Esophagus squamous epithelium (tissue), 5 donors: ENCODE measurements at places on chromosomes 16 and 17.

- no peak for DNase-seq
Observed at GRCh38 chr16:28064150-28064549, 636 bp upstream of the GSG1L start.

DNA sequence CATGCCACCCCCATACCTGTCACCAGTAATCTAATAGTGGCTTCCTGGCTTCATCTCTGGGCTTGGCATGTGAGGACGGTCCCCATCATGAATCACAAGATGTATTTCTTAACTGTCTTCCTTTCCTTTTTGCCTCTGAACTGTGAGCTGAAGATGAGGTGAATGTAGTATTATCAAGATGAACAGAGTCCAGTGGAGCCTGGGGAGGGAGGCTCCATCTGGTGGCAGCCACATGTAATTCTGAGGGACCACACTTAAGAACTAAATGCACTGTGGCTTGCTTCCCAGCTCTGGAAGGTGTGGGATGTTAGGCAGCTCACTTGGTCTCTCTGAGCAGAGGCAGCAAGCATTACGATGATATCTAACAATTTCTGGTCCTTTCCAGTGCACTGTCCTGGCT, 354.9 kb upstream of the ASIC2 start:
- DNase-seq = no peak

GRCh38 chr16:12627394-12627793, 176.3 kb downstream of the CPPED1 start:
- no peak for DNase-seq

DNA sequence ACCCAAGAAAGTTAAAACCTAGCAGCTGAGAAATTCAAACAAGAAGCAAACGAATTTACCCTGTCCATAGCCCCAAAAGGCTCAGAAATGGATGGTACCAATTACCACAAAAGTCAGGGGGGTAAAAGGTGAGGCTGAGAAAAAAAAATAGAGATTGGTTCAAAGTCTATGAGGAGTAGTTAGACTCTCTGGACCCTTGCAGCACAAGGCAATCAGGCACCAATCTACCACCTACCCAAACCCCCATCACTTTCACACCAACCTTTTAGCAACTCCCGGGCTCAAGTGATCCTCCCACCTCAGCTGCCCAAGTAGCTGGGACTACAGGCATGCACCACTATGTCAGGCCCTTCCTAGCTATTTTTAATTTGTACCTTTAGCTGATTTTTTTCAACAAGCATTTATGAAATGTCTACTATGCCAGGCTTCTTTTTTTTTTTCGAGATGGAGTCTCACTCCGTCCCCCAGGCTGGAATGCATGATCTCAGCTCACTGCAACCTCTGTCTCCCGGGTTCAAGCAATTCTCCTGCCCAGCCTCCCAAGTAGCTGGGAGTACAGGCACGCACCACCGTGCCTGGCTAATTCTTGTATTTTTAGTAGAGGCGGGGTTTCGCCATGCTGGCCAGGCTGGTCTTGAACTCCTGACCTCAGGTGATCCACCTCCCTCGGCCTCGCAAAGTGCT, 40.8 kb downstream of the USP32 start:
- DNase-seq = no peak

- no peak for DNase-seq
Observed at GRCh38 chr17:41324180-41325075, 8.9 kb upstream of the KRTAP17-1 start.

GRCh38 chr16:9328411-9328810, 237.0 kb downstream of the HAPSTR1 start:
- DNase-seq = no peak

- no peak for DNase-seq
Observed at GRCh38 chr17:74182041-74182723, 21.3 kb upstream of the RPL38 start.

DNA sequence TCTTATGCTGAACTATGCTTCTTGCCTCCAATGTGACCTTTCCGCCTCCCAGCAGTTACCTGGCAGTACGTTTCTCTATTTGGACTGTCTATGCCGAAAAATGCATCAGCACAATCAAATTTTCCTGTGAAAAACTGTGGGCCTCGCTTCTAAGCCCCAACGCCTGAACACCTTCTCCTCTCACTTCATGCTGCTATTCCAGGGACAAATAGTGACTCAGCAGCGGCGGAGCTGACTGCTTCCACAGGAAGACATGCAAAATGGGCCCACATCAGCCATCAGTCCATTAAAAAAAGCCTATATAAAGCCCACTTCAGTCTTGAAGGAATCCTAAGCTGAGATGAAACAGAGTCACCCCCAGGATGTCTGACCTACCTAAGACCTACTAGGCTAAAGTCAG, 10.5 kb upstream of the PIP4K2B start:
- DNase-seq = no peak

DNA sequence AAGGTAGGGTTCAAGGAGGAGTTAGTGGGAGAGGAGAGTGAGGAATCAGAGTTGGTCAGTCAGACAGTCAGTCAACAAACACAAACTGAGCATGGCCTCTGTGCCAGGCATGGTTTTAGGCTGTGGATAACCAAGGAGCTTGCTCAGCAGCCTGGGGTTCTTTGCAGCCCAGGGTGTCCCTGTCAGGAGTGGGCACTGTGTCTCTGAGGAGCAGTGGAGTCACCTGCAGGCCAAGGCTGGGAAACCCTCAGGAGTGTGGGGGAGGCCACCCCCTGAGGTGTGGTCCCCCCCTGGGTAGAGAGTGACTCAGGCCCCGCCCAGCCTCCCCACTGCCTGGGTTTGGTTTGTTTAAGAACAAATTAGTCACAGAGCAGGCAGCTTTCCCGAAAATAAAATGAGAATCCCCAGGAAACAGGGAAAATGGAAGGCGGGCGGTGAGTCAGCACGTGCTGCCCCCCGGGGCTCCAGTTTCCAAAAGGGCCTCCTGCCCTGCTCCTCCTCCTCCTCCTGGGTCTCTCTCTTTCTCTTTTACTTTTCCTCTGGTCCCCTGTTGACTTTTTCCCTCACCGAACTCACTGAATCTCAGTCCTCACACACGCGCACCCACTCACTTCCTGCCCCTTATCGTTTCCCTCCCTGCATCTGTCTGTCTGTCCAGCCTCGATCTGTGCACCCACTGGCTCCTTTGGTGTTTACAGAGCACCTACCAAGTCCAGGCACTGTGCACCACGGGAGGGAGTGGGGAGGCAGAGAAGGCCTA, 44.3 kb downstream of the SOCS3 start:
- DNase-seq = no peak

GRCh38 chr17:80943346-80944145, 48.1 kb upstream of the CHMP6 start:
- no peak for DNase-seq

DNA sequence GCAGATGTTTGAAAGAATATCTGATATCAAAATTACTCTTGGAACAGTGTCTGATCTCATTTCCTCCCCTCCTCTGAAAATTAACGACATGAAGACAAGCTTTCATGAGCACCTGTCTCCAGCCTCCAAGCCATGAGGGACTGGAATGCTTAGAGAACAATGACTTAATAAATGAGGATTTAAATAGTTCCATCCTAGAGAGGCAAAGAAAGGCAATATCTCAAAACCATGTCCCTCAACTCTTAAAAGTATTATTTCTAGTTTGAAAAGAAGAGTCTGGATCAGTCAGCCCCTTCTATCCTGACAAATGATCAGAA, 137.5 kb downstream of the ANKFN1 start:
- no peak for DNase-seq

DNA sequence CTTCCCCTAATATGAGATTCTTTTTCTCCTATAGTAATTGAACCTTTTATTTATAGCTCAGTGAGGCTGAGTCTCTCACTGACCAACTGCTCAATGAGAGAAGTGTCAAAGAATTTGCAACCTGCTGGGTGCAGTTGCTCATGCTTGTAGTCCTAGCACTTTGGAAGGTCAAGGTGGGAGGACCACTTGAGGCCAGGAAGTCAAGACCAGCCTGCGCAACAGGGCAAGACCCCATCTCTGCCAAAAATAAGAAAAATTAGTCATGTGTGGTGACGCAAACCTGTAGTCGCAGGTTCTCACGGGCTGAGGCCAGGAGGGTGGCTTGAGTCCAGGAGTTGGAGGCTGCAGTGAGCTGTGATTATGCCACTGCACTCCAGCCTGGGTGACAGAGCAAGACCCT, 30.9 kb upstream of the CRYBA1 start:
- no peak for DNase-seq

- no peak for DNase-seq
Observed at GRCh38 chr17:80246726-80247125, 13.9 kb upstream of the RNF213 start.

- no peak for DNase-seq
Observed at GRCh38 chr17:69284646-69285045, 42.3 kb downstream of the ABCA5 start.
